Vein endothelial cell (primary cell): ENCODE measurements at places on chromosomes 16 and 17. TPM values are rescaled to one million over a fixed set of nuclear protein-coding genes. Genes with fewer than 3 reads are reported as not detected.

The VAT1L gene
- total RNA-seq, result 1.7 and 2.3 TPM in 2 replicates

The SDR42E1 gene
- 2.6 and 6.2 TPM in 2 replicates for total RNA-seq

The MT3 gene
- not detected in 2 replicates for total RNA-seq

The PRR11 gene
- total RNA-seq, result 14.7 and 24.6 TPM in 2 replicates

The CDK5R1 gene
- total RNA-seq, result 2.4 and 3.6 TPM in 2 replicates

The RAB11FIP4 gene
- not detected in 2 replicates for total RNA-seq

The FOXJ1 gene
- not detected in 2 replicates for total RNA-seq

The ZNF469 gene
- total RNA-seq, result 4.2 and 5.8 TPM in 2 replicates

The OR2C1 gene
- total RNA-seq, result not detected in 2 replicates
